ENCODE measurements at places on chromosomes 6 and 20.
A peak's percentile ranks its signal among the peaks of the same experiment; 100 is the strongest.

DNA sequence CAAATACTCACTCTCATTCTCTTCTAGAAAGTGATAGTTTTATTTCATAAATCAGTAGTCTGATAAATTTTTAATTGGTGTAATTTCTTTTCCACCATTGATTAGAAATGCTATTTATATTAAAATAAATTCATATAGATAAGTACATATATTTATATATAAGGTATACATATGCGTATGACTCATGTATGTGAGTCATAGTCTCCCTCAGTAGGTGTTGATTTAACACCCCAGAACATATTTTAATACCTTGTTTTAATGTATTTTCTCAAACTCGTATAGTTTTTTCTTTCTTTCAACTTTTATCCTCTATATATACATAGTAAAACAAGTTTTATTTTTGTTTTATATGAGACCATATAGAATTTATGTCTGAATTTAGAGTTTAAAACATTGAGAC, 130.4 kb downstream of the PLG start:
- H3K4me1 ChIP-seq: no peaks in the 10 kb centered on the region
- H3K4me3 ChIP-seq: no peak overlapping the region
- H3K27me3 ChIP-seq: no peaks in the 10 kb centered on the region
- no peaks in the 10 kb centered on the region for H3K36me3 ChIP-seq
- no peak overlapping the region for H3K27ac ChIP-seq
- no peak for DNase-seq

- H3K27ac ChIP-seq: no peak overlapping the region
- no peaks in the 10 kb centered on the region for H3K27me3 ChIP-seq
- H3K4me1 ChIP-seq: no peaks in the 10 kb centered on the region
- no peak overlapping the region for H3K4me3 ChIP-seq
- no peaks in the 10 kb centered on the region for H3K36me3 ChIP-seq
- DNase-seq: no peak
Observed at GRCh38 chr6:130848945-130849344, 21.7 kb downstream of the SMLR1 start.

GRCh38 chr6:21887231-21888185, 294.0 kb downstream of the SOX4 start:
- no peaks in the 10 kb centered on the region for H3K4me1 ChIP-seq
- no peak overlapping the region for H3K27ac ChIP-seq
- no peak overlapping the region for H3K4me3 ChIP-seq

DNA sequence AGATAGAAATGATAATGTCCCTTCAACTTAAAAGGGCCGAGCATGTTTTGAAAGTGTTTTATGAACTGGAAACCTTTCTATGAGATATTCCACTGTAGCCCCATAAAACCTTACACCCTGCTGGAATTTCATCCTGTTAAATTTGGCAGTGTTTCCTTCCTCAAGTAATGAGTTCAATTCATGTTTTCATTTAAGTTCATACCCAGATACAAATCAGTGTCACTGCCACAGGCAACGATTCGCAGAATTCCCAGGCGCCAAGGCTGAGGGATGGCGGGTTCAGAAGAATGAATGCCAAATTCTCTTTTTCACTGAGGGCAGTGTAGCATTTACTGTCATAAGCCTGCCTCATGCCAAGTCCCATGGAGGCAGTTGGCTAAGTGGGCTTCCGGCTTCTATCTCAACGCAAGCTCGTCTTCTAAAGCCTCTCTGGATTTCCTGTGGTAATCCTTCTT, 511.8 kb upstream of the ID4 start:
- H3K4me1 ChIP-seq: no peaks in the 10 kb centered on the region
- DNase-seq: no peak
- H3K4me3 ChIP-seq: no peak overlapping the region
- no peaks in the 10 kb centered on the region for H3K27me3 ChIP-seq
- H3K27ac ChIP-seq: no peak overlapping the region

DNA sequence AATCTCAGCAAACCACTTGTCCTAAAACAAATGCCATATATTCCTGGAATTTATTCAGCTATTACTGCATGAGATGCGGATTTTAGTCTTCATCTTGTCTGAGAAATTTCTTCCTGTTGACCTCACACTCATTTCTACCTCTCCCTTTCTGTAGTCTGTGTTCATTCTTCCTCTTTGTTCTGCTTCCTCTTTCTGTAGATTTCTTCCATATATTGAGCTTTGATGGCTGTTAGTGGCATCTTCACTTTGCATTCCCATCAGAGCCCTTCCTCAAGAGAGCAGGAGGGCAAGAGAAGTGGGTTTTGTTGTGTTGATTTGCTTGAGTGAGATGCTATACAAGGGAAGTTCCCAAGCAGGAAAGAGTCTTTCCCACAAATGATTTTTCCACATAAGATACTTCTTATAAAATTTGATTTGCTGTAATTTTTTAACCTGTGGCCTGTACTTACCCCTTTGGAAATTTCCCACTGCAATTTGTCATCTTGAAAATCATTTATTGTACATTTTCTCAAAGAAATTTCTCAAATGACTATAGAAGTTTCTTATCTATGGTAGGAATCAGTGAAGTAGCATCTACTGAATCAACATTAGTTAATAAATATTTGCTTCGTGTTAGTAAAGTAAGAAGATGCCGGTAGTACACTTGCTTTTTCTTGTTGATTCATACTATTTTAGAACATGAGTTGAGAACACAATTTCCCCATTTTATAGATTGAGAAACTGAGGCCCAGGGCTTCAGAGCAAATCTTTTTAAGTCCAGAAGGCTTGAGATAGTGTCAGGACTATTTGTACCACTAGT, 43.8 kb downstream of the MAP3K4 start:
- DNase-seq: no peak
- H3K27me3 ChIP-seq: no peaks in the 10 kb centered on the region
- peaks cover 12% of the 10 kb centered on the region for H3K4me1 ChIP-seq
- H3K4me3 ChIP-seq: no peak overlapping the region
- peaks cover 59% of the 10 kb centered on the region for H3K36me3 ChIP-seq
- no peak overlapping the region for H3K27ac ChIP-seq

DNA sequence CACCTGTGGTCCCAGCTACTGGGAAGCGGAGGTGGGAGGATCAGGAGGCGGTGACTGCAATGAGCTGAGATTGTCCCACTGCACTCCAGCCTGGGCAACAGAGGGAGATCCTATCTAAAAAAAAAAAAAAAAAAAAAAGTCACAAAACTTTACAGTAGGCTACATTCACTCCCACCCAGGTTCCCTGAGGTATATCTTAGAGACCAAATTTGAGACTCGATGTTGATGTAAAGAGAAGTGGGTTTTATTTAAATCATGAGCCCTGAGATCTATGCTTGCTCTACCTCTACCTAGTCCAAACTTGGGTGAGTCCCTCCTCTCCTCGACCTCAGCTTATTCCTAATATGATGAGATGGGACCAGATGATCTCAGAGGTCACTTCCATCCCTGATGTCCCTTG, 8.8 kb upstream of the DEF6 start:
- H3K4me3 ChIP-seq: no peak overlapping the region
- peaks cover 9% of the 10 kb centered on the region for H3K36me3 ChIP-seq

DNA sequence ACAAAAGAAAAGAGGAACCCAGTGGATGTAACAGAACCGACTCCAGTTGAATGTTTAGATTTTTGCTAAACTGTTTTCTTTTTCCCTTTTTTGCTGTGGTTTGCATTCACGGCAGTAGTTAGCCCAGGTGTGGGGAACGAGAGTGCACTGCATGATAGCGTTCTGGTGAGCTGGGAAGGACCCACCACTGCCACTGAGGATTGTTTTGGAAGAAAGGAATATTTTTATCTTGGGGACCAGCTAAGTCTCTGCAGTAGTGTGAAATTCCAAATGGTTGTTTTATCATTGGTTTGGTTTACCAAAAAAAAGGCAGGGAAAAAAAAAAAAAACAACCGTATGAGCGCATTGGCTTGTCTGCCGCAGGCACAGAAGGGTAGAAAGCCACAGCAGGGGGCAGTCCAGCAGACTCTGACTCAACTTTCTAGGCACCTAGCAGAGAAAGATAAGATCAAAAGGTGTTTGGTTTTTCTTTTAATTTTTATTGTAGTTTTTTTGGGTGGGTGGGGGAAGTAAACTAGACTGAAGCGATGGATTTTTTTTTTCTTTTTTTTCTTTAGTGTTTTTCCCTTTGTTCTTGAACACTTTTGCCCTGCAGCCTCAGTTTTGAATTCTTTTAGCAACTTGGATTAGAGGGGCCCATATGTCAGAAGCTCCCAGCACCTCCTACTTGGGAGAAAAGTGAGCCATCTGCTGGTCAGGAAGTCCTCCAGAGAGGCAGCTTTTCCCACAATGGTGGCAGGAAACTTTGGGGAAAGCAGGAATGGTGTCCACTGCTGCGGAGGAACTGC, 13.5 kb upstream of the RAB5IF start:
- peak; percentile 55 for DNase-seq
- H3K36me3 ChIP-seq: peaks cover 18% of the 10 kb centered on the region
- no peaks in the 10 kb centered on the region for H3K27me3 ChIP-seq
- peaks cover 7% of the 10 kb centered on the region for H3K4me1 ChIP-seq

DNA sequence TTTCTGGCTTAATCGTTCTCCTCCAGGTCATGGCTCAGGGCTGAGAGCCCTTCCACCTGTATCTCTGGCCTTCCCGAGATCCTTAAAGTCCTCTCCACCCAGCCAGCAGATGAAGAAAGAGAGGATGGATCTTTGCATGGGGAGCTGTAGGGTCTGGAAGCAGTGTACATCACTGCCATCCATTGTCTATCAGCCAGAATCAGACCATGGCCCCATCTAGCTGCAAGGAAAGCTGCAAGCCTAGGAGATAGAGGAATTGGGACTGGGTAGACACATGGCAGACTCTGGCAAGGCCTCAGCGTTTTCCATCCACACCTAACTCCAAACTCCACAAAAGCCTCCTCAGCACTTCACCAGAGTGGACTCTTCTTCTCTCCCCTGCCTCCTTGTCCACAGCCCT, 113.8 kb upstream of the MAFB start:
- no peak for DNase-seq
- no peaks in the 10 kb centered on the region for H3K4me1 ChIP-seq
- no peaks in the 10 kb centered on the region for H3K36me3 ChIP-seq
- no peak overlapping the region for H3K27ac ChIP-seq
- H3K27me3 ChIP-seq: peaks cover 2% of the 10 kb centered on the region

- H3K4me1 ChIP-seq: peaks cover 4% of the 10 kb centered on the region
- no peaks in the 10 kb centered on the region for H3K36me3 ChIP-seq
- H3K27ac ChIP-seq: no peak overlapping the region
Observed at GRCh38 chr20:40970218-40970617, 58.4 kb upstream of the TOP1 start.

DNA sequence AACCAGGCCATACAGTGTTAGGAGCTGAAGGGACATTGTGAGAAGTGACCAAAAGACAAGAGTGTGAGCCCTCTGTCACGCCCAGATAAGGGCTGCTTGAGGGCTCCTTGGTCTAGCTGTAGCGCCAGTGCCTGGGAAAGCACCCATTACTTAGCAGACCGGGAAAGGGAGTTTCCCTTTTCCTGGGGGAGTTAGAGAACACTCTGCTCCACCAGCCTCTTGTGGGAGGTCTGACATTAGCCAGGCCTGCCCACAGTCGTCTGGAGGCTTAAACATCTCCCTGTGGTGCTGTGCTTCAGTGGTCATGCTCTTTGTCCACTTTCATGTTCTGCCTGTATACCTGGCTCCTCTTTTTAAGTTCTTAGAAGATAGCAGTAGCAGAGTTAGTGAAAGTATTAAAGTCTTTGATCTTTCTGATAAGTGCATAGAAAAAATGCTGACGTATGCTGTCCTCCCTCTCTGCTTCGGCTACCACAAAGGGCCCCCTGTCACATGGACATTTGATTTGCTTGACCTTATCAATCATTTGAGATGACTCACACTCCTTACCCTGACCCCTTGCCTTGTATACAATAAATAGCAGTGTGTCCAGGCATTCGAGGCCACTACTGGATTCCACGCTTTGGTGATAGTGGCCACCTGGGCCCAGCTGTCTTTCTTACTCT, 201.5 kb upstream of the ECI2 start:
- H3K27me3 ChIP-seq: 0 out of 3 replicates have a peak, but pooled peaks cover 5% of the 10 kb centered on the region
- DNase-seq: no peak
- H3K4me3 ChIP-seq: no peak overlapping the region
- H3K27ac ChIP-seq: no peak overlapping the region
- H3K36me3 ChIP-seq: no peaks in the 10 kb centered on the region

DNA sequence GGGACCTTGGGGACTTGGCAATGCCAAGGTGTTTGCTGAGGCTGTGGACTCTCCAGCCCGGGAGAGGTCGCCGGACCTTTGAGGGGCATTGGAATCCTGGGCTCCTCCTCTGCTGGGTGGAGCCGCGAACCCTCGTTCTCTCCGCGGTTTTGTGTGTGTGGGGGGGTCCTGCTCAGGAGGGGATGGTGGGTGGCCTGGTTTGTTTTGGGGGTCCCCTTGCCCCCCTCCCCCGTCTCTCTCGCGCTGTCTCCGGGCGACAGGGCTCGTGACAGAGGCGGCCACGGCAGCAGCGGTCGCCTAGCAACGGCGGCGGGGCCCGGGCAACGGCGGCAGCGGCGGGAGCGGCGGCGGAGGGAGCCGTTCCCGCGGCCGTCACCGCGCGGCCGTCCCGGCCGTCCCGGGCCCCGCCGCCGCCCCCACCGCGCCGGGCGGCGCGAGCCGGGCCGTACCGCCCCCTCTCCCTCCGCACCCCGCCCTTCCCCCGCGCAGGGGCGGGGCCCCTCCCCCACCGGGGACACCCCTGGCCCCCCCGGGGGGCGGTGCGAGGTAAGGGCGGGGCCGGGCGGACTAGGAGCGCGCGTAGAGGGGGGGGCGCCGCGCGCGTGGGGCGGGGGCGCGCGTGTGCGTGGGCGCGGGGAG, 7.8 kb downstream of the SYNGAP1 start:
- peak overlapping the region; percentile 49 for H3K4me3 ChIP-seq
- peak overlapping the region; percentile 77 for H3K27ac ChIP-seq
- peaks cover 54% of the 10 kb centered on the region for H3K4me1 ChIP-seq
- no peaks in the 10 kb centered on the region for H3K36me3 ChIP-seq
- H3K27me3 ChIP-seq: no peaks in the 10 kb centered on the region

GRCh38 chr6:48766349-48766748, 655.4 kb upstream of the PTCHD4 start:
- no peak overlapping the region for H3K27ac ChIP-seq
- H3K4me3 ChIP-seq: no peak overlapping the region
- no peaks in the 10 kb centered on the region for H3K4me1 ChIP-seq
- DNase-seq: no peak

- peaks cover 4% of the 10 kb centered on the region for H3K27me3 ChIP-seq
- H3K27ac ChIP-seq: no peak overlapping the region
- H3K4me3 ChIP-seq: no peak overlapping the region
- DNase-seq: no peak
- no peaks in the 10 kb centered on the region for H3K4me1 ChIP-seq
Observed at GRCh38 chr20:4791121-4791520, 69.4 kb downstream of the PRND start.

DNA sequence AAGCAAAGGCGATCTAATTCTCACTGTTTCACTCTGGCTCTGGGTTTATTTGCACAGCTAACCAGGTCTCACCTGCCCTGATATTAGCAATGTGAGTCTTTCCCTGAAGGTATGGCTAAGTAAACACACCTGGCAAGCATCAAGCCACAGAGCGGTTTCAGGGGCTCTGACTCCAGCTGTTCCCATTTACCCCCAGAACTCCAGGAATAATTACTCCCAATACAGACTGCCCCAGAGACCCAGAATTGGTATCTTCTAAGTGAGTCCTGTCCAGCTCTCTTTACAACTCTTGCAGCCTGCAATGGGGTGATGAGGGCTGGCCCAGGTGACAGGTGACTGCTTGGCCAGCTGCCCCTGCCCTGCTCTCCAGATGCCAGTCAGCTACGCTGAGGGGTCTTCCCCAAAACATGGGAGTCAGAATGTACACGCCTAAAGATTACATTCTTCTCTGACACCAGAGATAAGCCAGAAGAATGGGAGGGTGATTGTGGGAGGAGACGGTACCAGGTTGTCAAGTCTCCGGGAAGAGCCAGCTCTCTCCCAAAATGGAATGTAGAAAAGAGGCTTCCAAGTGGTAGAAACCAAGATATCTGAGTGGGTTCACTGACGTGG, 4.9 kb upstream of the LRRN4 start:
- H3K27ac ChIP-seq: no peak overlapping the region
- no peak overlapping the region for H3K4me3 ChIP-seq
- no peaks in the 10 kb centered on the region for H3K27me3 ChIP-seq
- DNase-seq: no peak
- no peaks in the 10 kb centered on the region for H3K36me3 ChIP-seq
